Activated naive CD8-positive, alpha-beta T cell treated with anti-CD3 and anti-CD28 coated beads for 36 hours (primary cell): ENCODE measurements at places on chromosomes 5 and 9.

DNA sequence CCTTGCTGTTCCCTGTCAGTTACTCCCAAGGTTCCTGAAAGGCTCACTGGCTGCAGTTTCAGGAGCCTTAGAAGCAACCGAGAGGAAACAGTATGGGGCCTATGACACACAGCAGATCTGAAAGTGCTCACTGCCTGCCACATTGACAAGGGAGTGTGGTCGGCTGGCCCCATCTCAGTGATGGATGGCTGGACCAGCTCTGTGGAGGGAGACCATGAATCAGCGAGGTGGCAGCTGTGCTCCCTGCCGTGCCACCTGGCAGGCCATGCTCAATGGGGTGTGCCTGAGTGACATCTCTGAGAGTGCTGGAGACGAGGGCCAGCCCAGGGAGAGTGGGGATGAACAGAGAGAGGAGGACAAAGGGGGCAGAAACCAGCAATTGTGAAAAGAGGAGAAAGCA lies 49.1 kb downstream of the DOCK2 start:
- DNase-seq = no peak
- no peak overlapping the region for H3K4me3 ChIP-seq
- H3K4me1 ChIP-seq = no peaks in the 10 kb centered on the region
- H3K27ac ChIP-seq = no peak overlapping the region

- H3K27ac ChIP-seq = no peak overlapping the region
- peaks cover 27% of the 10 kb centered on the region for H3K4me1 ChIP-seq
- DNase-seq = no peak
- peaks cover 8% of the 10 kb centered on the region for H3K36me3 ChIP-seq
These were observed 53.6 kb downstream of the DAP start for GRCh38 chr5:10707198-10708142.

DNA sequence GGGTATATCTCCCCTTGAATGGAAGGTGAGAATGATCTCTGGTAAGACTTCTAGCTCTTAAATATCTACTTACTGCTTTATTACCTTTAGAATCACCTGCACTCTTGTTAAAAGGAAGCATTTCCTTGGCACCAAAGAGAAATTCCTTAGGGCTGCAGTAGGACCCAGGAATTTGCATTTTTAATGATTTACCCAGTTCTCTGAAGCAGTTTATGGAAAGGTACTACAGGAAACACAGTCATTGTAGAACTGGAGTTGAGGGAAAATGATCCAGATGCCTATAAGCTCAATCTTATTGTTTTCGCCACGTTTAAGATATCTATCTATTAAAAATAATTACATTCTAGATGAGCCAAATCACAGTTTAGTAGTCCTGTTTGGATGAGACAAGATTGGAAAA lies 9.5 kb upstream of the C9 start:
- peaks cover 6% of the 10 kb centered on the region for H3K27me3 ChIP-seq
- peaks cover 2% of the 10 kb centered on the region for H3K4me1 ChIP-seq
- no peak overlapping the region for H3K27ac ChIP-seq
- no peak for DNase-seq

- no peaks in the 10 kb centered on the region for H3K27me3 ChIP-seq
- no peaks in the 10 kb centered on the region for H3K4me1 ChIP-seq
- DNase-seq = no peak
- H3K36me3 ChIP-seq = no peaks in the 10 kb centered on the region
These were observed 37.0 kb upstream of the POU4F3 start for GRCh38 chr5:146301626-146302025.

- no peak for DNase-seq
- H3K4me1 ChIP-seq = no peaks in the 10 kb centered on the region
- no peak overlapping the region for H3K4me3 ChIP-seq
- no peaks in the 10 kb centered on the region for H3K27me3 ChIP-seq
- H3K36me3 ChIP-seq = no peaks in the 10 kb centered on the region
These were observed 341.5 kb upstream of the CDH10 start for GRCh38 chr5:24986326-24986725.

GRCh38 chr5:157820593-157821252 lies 38.2 kb downstream of the CLINT1 start:
- no peak overlapping the region for H3K27ac ChIP-seq
- H3K4me3 ChIP-seq = no peak overlapping the region
- H3K27me3 ChIP-seq = no peaks in the 10 kb centered on the region
- peaks cover 44% of the 10 kb centered on the region for H3K4me1 ChIP-seq

DNA sequence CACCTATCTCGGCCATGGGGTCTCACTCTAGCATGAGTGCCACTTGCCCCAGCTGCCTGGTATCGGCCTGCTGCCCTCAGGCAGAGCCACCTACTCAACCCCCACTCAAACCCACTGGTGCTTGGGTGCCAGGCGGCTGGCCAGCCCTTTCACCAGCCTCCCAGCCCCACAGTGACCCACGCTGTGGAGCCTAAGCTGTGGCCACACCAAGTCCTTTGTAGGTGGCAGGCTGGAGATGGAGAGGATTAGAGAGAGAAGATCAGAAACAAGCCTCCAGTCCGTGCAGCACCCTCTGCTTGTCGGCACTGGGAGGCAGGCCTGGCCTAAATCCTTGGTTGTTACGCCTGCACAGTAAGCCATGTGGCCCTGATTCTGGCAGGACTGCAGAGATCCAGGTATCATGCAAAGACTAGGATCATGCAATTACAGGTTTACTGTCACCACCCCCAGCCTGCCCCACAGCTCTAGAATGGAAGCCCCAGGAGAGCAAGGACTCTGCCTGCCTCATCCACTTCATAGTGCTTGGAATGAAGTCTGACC lies 171.7 kb downstream of the COL23A1 start:
- H3K27me3 ChIP-seq = peaks cover 6% of the 10 kb centered on the region
- DNase-seq = no peak
- H3K27ac ChIP-seq = no peak overlapping the region
- H3K4me3 ChIP-seq = no peak overlapping the region

- H3K4me1 ChIP-seq = peaks cover 23% of the 10 kb centered on the region
- no peak for DNase-seq
- H3K27ac ChIP-seq = no peak overlapping the region
- H3K36me3 ChIP-seq = no peaks in the 10 kb centered on the region
- H3K4me3 ChIP-seq = no peak overlapping the region
These were observed 54.0 kb upstream of the TGFBR1 start for GRCh38 chr9:99050924-99051323.

- no peaks in the 10 kb centered on the region for H3K36me3 ChIP-seq
- H3K27ac ChIP-seq = no peak overlapping the region
- DNase-seq = no peak
- H3K4me1 ChIP-seq = no peaks in the 10 kb centered on the region
- no peaks in the 10 kb centered on the region for H3K27me3 ChIP-seq
These were observed 31.3 kb upstream of the TAS2R1 start for GRCh38 chr5:9661316-9662015.

- H3K36me3 ChIP-seq = no peaks in the 10 kb centered on the region
- no peak overlapping the region for H3K4me3 ChIP-seq
These were observed 90.3 kb downstream of the DIRAS2 start for GRCh38 chr9:90552317-90552716.

DNA sequence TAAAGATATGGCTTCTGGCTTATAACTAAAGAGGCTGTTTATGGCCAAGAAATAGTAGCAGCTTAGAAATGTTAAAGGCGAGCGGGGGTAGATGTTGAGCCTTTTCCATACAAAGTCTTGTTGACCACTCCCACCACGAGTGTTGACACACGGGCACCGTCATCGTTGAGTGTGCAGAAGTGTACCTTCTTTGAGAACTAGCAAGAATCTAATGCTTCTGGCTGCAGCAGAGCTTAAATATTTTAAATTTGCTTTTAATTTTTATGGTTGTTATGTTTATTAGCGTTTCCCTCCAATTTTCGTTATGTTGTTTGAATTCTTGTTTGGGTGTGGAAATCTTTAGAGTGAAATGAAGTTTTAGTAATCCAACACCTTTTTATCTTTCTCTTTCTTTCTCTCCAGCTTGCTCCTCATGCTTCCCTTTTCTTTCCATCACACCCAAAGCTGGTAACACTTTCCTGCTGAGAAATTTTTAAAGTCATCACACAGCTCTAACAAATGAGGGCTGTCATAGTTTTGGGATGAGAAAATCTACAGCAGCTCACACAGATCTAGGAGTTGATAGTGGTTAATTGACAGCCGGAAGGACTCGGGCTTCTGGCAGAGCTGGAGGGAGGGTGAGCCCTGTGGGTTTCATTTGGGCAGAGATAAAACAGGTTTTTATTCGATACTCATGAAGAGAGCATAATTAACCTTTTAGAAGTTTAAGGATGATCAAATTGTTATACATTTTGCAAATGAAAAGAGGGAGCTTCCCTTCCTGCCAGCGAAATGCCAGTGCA lies 120.1 kb upstream of the ZNF608 start:
- H3K4me3 ChIP-seq = no peak overlapping the region
- no peak overlapping the region for H3K27ac ChIP-seq
- H3K4me1 ChIP-seq = peaks cover 4% of the 10 kb centered on the region
- H3K36me3 ChIP-seq = no peaks in the 10 kb centered on the region
- no peaks in the 10 kb centered on the region for H3K27me3 ChIP-seq

- no peak for DNase-seq
- H3K36me3 ChIP-seq = no peaks in the 10 kb centered on the region
- H3K27me3 ChIP-seq = peaks cover 23% of the 10 kb centered on the region
- no peak overlapping the region for H3K27ac ChIP-seq
- H3K4me1 ChIP-seq = no peaks in the 10 kb centered on the region
These were observed 35.1 kb downstream of the NDUFS6 start for GRCh38 chr5:1836176-1836890.

DNA sequence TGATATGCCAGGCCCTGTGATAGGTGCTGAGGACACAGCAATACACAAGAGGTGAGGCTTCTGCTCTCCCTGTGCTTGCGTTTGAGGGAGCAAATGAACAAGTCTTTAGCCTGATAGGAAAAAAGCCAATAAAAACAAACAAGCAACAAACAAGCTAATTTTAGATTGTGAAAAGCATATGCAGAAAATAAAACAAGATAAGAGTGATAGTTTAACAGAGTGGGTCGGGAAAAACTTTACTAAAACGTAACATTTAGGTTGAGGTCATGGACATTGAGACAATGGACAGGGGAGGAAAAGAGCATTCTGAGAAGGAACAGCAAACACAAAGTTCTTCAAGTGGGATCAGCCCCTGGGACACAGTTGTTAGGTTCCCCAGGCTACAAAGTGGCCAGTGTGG lies 4.3 kb downstream of the SMIM3 start:
- peaks cover 78% of the 10 kb centered on the region for H3K4me1 ChIP-seq
- peak overlapping the region; percentile 91 for H3K27ac ChIP-seq
- DNase-seq = no peak

GRCh38 chr5:160905285-160905684 lies 53.3 kb upstream of the ATP10B start:
- H3K4me3 ChIP-seq = no peak overlapping the region
- no peak overlapping the region for H3K27ac ChIP-seq
- H3K27me3 ChIP-seq = no peaks in the 10 kb centered on the region
- no peak for DNase-seq

DNA sequence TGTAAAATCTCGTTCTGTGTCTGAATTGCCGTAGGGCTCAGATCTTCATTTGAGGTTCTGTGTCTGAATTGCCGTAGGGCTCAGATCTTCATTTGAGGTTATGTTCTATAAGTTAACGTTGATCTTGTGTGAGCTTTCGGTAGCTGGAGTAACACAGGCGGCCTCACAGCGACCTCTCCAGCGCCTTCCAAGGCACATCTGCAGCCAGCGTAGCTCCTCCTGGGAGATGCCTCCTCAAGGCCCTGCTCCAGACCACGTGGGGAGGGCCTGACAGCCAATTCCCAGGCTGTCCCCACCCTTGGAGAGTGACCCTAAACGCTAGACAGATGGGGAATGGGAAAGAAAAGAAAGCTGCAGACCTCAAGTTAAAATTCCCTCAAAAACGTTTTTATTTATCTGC lies 8.7 kb upstream of the AHRR start:
- DNase-seq = no peak
- no peaks in the 10 kb centered on the region for H3K36me3 ChIP-seq
- no peaks in the 10 kb centered on the region for H3K27me3 ChIP-seq
- no peak overlapping the region for H3K4me3 ChIP-seq

DNA sequence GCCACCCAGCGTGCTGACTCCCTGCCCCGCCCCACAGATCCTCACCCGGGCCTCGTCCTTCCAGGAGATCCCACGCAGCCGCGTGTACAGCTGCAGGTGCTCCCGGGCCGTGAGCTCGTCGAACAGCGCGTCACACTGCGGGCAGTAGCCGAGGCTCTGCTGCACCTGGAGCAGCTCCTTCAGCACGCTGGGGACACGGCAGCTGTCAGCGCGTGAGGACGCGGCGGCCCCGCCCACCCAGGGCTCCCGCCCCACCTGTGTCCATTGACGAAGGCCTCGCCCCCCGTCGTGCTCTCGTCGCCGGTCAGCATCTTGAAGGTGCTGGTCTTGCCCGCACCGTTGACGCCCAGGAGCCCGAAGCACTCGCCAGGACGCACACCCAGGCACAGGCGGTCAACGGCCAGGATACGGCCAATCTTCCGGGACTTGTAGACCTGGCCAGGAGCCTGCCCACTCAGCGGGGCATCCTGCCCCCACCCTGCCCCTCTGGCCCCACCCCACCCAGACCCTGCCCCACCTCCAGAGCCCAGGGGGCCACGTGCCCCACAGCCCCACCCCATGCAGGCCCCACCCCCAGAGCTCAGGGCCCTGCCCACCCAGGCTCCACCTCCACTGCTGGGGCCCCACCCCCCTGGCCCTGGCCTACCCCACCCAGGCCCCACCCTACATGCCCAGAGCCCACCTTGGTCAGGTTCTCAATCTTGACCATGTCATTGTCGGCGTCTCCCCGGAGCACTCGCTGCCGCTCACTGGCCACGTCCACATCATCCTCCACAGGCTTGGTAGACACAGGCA lies 13.8 kb upstream of the CLIC3 start:
- no peaks in the 10 kb centered on the region for H3K36me3 ChIP-seq
- DNase-seq = no peak
- no peaks in the 10 kb centered on the region for H3K27me3 ChIP-seq
- peaks cover 9% of the 10 kb centered on the region for H3K4me1 ChIP-seq

DNA sequence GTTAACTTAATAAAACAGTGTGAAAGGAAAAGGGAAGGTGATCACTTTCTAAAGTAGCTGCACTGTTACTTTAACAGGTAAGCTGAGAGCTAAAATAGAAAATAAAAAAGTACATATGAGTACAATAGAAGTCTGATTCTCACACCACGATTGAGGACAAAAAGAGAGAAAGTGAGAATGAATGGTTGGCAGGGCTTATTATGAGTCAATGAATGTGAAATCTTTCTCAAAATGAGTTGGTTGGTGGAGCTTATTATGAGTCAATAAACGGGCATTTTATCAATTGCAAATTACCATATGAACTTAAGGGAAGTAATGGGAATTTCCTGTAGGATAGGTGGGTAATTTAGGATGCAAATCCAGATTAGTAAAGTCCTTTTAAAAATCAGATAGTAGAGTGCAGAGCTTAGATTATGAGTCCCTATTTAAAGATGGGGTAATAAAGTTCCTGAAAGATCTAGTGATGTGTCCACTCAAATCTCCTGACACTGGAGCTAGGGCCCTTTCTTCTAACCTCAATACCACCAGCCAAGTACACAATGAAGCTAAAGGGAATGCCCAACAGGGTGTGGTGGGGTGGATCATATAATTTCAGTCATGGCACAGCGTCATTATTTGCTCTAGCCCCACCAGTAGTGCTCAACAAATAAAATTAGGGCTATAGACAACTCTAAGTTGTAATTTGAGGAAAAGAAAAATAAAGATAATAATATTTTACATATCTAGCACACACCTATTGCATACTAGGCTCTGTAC lies 21.1 kb upstream of the TLR4 start:
- no peak overlapping the region for H3K4me3 ChIP-seq
- H3K27ac ChIP-seq = no peak overlapping the region
- no peaks in the 10 kb centered on the region for H3K4me1 ChIP-seq
- no peaks in the 10 kb centered on the region for H3K36me3 ChIP-seq
